Activated B cell treated with CpG ODN at 0.5 μM for 24 hours (primary cell): ENCODE measurements at places on chromosomes 3 and 15. TPM values are rescaled to one million over a fixed set of nuclear protein-coding genes. Genes with fewer than 3 reads are reported as not detected.

Gene TMCC1
- total RNA-seq: 25.8 and 25.9 TPM in 2 replicates

GRCh38 chr15:81163961-81164800, 30.1 kb downstream of the CFAP161 start:
- no peaks in the 10 kb centered on the region for H3K36me3 ChIP-seq
- H3K4me3 ChIP-seq: no peak overlapping the region
- peaks cover 29% of the 10 kb centered on the region for H3K27me3 ChIP-seq
- DNase-seq: no peak
- no peak overlapping the region for H3K27ac ChIP-seq

DNA sequence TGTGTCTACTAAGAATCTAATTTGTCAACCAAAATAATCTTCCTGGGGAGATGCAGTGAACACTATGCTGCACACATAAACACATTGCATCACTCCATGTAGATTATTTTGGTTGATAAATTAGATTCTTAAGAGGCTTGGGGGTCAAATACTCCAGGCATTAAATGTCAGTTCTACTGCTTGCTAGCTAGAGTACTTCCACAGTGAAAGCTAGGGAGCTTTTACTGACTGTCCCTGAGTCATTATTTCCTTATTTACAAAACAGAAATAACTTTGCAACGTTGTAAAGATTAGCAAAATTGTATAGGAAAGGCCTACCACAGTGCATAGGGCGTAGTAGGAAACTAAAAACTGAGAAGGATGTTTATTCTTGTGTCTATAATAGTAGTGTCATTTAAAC, 12.9 kb upstream of the TMC3 start:
- H3K36me3 ChIP-seq: peaks cover 2% of the 10 kb centered on the region
- H3K4me3 ChIP-seq: no peak overlapping the region
- H3K27me3 ChIP-seq: no peaks in the 10 kb centered on the region
- DNase-seq: no peak

DNA sequence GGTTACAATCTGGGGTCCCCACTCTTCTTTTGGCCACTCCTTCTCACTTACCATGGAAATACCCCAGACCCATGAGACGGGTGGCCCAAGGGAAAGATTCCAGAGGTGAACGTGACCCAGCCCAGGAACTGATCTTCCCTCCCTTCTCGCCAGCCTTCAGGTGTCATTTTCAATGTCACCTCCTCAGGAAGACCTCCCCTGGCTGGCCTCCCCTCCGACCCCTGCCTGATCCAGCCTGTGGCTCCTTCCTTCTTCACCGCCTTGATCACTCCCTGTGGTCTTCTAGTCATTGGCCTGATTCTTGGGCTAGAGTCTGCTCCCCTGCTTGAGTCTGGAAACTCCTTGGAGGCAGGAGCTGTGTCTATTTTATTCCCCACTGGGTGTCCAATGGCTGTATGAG, 146.1 kb downstream of the SMAD6 start:
- no peak overlapping the region for H3K27ac ChIP-seq
- H3K36me3 ChIP-seq: no peaks in the 10 kb centered on the region
- H3K4me1 ChIP-seq: peaks cover 15% of the 10 kb centered on the region

DNA sequence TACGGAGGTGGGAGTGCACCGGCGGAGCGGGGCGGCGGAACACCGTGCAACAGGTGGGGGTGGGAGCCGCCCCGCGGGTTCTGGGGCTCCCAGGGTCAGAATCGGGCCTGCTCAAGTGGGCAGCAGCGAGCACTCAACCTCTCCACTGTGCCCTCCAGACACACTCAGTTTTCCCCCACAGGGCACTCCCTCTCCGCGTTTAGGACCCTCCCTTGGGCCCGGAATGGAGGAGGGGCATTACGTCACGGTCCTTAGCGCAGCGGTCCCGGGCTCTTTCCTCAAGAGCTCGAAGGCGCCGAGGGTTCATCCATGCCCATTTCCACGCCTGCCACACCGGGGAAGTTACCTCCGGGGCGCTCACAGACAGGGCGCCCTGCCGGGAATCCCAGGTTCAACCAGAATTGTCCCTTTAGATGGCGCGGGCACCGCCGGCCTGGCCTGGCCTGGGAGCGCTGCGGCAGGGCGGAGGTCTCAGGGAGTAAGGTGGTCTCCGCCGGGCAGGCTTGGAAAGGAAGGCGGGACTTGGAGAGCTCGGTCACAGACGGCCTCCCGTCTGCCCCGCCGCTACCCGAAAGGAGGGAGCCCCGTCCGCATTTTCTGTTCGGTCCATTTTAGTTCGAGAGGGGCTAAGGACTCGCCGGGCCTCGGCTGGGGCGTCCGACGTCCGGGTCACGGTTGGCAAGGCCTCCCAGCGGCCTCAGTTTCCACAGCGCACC, 5.1 kb downstream of the RNU6-1 start:
- peaks cover 2% of the 10 kb centered on the region for H3K36me3 ChIP-seq
- peak overlapping the region; percentile 79 for H3K4me3 ChIP-seq
- peaks cover 52% of the 10 kb centered on the region for H3K4me1 ChIP-seq
- H3K27me3 ChIP-seq: peaks cover 50% of the 10 kb centered on the region

GRCh38 chr3:102057781-102058421, 208.6 kb downstream of the NFKBIZ start:
- H3K4me1 ChIP-seq: peaks cover 61% of the 10 kb centered on the region
- DNase-seq: no peak
- peak overlapping the region; percentile 97 for H3K27ac ChIP-seq
- H3K27me3 ChIP-seq: no peaks in the 10 kb centered on the region
- H3K36me3 ChIP-seq: no peaks in the 10 kb centered on the region
